ENCODE measurements at places on chromosomes 7 and 10.

DNA sequence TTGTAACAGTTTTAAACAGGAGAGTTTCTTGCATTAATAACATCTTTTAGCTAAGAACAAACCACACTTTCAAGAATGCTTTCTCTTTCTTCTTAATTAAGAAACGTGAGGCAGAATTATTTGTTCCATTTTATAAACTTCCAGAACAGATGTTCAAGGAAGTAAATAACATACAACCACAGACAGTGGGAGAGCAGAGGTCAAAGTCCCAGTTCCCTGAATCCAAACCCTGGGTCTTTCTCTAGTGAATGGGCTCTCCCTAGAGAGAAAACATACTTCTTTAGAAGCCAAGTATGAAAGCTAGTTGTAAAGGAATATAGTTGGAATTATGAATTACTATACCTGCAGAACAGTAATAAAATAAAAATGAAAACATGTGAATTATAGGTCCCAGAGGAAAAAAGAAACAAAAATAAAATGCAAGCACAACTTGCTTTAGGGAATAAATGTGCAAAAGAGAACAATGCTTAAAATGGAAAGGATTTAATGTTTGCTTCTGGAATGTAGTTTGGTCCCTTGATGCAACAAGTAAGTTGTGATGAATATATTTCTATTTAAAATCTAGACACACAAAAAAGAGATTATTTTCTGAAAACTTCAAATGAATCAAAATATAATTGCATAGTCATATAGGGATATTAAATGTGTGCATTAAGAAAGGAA is 6.0 kb downstream of the OR6B1 start:
- no peaks in the 10 kb centered on the region for H3K36me3 ChIP-seq
- DNase-seq = no peak
- H3K27ac ChIP-seq = no peak overlapping the region
- no peaks in the 10 kb centered on the region for H3K27me3 ChIP-seq

DNA sequence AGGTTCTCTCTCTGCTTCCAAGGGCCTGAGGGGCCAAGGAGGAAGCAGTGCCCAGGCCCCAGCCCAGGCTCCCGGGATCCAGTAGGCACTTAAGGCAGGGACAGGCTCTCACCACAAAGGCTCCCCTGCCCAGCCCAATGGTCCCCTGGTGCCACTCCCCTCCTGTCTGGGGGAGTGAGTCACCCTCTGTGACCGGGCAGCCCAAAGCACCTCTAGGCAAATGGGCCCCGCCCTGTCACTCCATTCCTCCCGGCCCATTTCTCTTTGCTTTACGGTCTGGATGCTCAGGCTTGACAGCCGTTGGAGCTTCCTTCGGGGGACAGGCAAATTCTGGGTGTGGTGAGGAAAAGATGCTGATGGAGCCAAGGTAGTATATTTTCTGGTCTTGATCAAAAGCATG is at the start of gene CALHM3:
Gene CALHM3 (minus strand): TSS at position 106 of the 400 bp plus-strand sequence. CDS start 208 bp downstream, outside the sequence.
- no peak within 1 kb of the TSS for H3K4me3 ChIP-seq
- H3K4me1 ChIP-seq = no peaks in the 10 kb centered on the region
- DNase-seq = no peak
- H3K36me3 ChIP-seq = no peaks in the 10 kb centered on the region
- H3K27me3 ChIP-seq = peaks cover 6% of the 10 kb centered on the region

DNA sequence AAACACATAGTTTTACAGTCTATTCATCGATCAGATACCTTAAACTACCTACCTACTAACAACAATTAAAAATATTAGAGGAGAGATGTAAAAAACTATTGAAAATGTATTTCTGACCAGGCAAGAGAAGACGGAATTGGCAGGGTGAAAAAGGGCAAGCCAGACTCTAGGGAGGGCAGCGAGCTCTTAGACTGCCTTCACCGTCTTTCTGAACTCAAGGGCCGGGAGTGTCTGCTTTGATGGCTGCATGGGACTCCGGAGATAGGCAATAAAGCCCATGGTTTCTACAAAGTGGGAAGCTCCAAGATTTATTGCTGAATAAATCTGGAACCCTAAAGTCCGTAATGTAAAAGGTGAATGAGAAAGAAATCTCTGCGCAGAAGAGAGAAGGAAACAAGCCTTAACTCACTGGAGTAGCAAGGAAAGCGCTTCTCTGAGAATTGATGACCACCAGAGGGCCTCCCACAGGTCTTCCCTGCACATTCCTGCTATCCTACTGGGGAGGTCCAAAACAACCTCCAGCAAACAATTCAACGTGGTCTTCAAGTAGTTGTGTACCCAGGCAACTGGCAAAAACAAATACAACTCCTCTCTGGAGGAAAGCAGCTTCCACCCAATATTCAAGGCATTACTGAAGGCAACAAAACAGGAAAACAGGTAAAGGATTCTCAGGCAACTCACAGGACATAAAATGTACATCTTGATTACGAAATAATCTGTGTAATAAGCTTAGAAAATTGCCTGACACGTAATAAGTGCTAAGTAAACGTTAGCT is 181.3 kb downstream of the SDK1 start:
- no peak for DNase-seq
- no peak overlapping the region for H3K4me3 ChIP-seq
- H3K27ac ChIP-seq = no peak overlapping the region

DNA sequence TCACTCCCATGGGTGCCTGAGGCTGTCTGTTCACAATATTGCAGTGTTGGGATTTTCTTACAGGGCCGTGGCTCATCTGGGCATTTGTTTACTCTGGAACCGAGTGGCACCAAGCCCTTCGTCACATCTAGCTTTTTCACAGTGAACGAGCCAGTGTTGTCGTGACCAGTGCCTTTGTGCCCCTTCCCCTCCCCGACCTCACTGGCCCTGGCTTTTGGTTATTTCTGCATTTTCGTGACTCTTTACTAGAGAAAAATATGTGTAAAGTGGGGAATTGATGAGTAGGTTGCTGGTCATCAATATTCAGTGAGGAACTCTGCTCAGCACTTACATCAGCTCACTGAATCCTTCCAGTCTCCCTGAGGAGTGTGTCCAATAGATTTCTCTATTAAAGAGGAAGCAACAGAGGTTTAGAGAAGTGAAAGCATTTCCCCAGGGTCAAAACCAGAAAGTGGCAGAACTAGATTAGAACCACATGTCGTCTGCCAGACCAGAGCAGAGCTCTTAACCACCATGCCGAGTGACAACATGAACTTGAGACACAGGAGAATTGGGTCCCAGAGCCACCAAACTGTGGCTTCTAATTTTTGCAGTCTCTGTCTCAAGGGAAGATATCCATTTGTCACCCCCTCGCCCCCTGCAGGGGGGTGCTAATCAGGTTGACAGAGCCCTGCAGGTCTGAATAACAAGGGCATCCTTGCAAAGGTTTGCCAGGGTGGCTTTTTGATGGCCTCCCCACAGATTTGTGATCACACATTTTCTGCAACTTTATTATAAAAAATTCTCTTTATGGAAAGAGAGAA is 125.3 kb downstream of the CHN2 start:
- no peaks in the 10 kb centered on the region for H3K36me3 ChIP-seq
- H3K4me3 ChIP-seq = no peak overlapping the region

DNA sequence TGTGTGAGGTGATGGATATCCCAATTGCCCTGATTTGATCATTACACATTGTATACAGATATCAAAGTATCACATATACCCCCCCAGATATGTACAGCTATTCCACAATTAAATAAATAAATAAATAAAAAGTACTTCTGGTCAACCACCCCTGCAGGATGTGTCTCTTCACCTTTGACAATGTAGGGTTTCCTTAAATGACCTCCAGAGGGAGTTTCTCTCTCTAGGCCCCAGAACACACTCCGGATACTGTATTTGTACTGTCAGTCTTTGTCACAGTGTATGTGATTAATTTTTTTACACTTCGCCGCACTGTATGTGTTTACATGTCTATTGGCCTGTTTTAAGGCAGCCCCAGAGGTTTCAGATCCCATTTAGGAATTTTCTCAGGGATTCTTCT is 123.6 kb downstream of the ADCYAP1R1 start:
- no peaks in the 10 kb centered on the region for H3K27me3 ChIP-seq
- no peaks in the 10 kb centered on the region for H3K36me3 ChIP-seq
- no peak overlapping the region for H3K27ac ChIP-seq
- no peaks in the 10 kb centered on the region for H3K4me1 ChIP-seq

DNA sequence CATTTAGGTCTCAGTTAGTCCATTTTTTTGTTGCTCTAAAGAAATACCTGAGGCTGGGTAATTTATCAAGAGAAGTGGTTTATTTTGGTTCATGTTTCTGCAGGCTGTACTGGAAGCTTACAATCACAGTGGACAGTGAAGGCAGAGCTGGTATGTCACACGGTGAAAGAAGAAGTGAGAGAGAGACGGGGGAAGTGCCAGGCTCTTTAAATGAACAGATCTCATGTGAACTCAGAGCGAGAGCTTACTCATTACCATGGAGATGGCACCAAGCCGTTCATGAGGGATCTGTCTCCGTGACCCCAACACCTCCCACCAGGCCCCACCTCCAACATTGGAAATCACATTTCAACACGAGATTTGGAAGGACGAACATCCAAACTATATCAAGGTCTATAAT is 18.9 kb upstream of the PNLIPRP3 start:
- H3K4me3 ChIP-seq = no peak overlapping the region
- H3K27ac ChIP-seq = no peak overlapping the region
- H3K4me1 ChIP-seq = no peaks in the 10 kb centered on the region
- no peaks in the 10 kb centered on the region for H3K27me3 ChIP-seq
- no peaks in the 10 kb centered on the region for H3K36me3 ChIP-seq
- no peak for DNase-seq

DNA sequence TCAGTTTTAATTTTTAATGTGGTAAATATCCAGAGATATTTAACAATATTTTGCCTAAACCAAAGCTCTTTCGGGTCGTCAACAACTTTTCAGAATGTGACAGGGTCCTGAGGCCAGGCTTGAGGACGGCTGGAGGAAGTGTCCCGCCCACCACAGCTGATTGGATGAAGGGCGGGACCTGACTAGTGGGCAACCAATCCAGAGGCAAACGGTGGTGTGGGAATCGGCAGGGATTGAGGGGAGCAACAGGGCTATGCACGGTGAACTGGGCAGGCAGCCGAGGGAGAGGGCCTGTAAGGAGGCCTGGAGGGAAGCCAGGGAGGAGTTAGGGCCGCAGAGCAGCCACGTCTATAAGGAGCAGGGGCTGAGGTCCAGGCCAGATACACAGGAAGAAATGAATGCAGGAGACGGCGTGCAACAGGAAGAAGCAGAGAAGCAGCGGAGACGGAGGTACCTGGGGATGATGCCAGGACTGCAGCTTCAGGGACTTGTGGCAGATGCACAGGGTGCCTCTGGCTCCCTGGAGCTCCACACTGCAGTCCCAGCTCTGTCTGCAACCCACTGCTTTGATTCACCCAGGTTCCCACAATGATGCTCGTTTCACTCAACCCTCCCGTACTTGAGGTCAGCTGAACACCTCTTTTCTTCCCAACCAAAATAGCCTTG is 46.1 kb upstream of the ZMIZ1 start:
- no peak overlapping the region for H3K27ac ChIP-seq
- H3K27me3 ChIP-seq = peaks cover 7% of the 10 kb centered on the region
- no peak overlapping the region for H3K4me3 ChIP-seq
- no peak for DNase-seq
- no peaks in the 10 kb centered on the region for H3K36me3 ChIP-seq
